ENCODE measurements at places on chromosomes 3 and 15.
A peak's percentile ranks its signal among the peaks of the same experiment; 100 is the strongest.

GRCh38 chr15:99645543-99645935 lies 79.8 kb downstream of the MEF2A start:
- H3K27ac ChIP-seq = no peak overlapping the region
- H3K36me3 ChIP-seq = peaks cover 26% of the 10 kb centered on the region

DNA sequence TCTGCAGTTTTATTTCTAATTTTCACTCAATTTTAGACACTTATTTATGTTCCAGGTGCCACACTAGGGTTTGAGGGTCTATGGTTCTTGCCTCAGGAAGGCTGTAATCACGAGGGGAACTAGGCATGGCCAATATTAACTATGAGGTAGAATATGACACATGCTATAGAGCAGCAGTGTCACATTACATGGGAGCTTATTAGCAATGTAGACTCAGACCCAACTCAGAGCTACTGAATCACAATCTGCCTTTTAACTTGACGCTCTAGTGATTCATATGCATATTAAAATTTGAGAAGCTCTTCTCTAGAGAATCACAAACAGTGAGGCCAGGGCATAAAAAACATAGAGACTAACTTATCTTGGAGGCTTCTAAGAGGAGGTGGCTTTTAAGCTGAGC lies 32.8 kb upstream of the MRPL3 start:
- H3K36me3 ChIP-seq = no peaks in the 10 kb centered on the region
- no peak overlapping the region for H3K27ac ChIP-seq
- DNase-seq = no peak
- H3K27me3 ChIP-seq = no peaks in the 10 kb centered on the region
- H3K4me1 ChIP-seq = no peaks in the 10 kb centered on the region

- H3K36me3 ChIP-seq = no peaks in the 10 kb centered on the region
- peak; percentile 70 for DNase-seq
- no peaks in the 10 kb centered on the region for H3K27me3 ChIP-seq
- H3K4me1 ChIP-seq = peaks cover 6% of the 10 kb centered on the region
These were observed 15.7 kb upstream of the ETV5 start for GRCh38 chr3:186124592-186124991.

- H3K36me3 ChIP-seq = no peaks in the 10 kb centered on the region
- H3K27ac ChIP-seq = no peak overlapping the region
- no peaks in the 10 kb centered on the region for H3K4me1 ChIP-seq
These were observed 12.8 kb downstream of the SNAP23 start for GRCh38 chr15:42508263-42508690.

- no peaks in the 10 kb centered on the region for H3K36me3 ChIP-seq
- no peak for DNase-seq
- H3K4me3 ChIP-seq = no peak overlapping the region
- H3K27ac ChIP-seq = no peak overlapping the region
- H3K4me1 ChIP-seq = no peaks in the 10 kb centered on the region
These were observed 144.8 kb downstream of the ARPP21 start for GRCh38 chr3:35784169-35784568.

- H3K4me3 ChIP-seq = no peak overlapping the region
- no peaks in the 10 kb centered on the region for H3K27me3 ChIP-seq
- no peaks in the 10 kb centered on the region for H3K36me3 ChIP-seq
- no peak for DNase-seq
- no peak overlapping the region for H3K27ac ChIP-seq
- H3K4me1 ChIP-seq = peaks cover 12% of the 10 kb centered on the region
These were observed 494.0 kb upstream of the NR2F2 start for GRCh38 chr15:95836536-95836935.

DNA sequence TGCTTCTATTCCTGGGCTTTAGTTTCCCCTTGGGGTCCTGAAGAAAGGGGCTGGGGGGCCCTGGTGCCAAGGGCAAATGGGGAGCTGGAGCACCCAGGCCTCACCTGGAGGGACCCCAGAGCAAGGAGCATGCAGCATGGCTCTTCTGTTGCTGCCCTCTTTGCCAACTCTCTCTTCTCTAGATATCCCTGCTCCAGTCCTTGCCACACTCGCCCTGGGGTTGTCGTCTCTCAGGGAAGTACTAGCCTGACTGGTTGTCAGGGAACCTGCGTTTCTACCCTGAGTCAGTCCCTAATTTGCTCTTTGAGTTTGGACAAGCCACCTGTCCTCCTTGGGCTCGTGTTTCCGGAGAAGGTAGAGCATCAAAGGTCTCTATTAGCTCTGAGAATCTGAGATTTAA lies 63.7 kb upstream of the UBE2Q2 start:
- no peaks in the 10 kb centered on the region for H3K27me3 ChIP-seq
- H3K4me3 ChIP-seq = no peak overlapping the region
- H3K36me3 ChIP-seq = no peaks in the 10 kb centered on the region
- H3K4me1 ChIP-seq = peaks cover 10% of the 10 kb centered on the region

- H3K4me1 ChIP-seq = peaks cover 3% of the 10 kb centered on the region
- H3K4me3 ChIP-seq = no peak overlapping the region
- no peaks in the 10 kb centered on the region for H3K27me3 ChIP-seq
- no peaks in the 10 kb centered on the region for H3K36me3 ChIP-seq
- no peak for DNase-seq
These were observed 63.3 kb downstream of the ABHD5 start for GRCh38 chr3:43753741-43754715.

GRCh38 chr3:54120657-54121413 lies 1.5 kb upstream of the CACNA2D3 start:
- no peaks in the 10 kb centered on the region for H3K27me3 ChIP-seq
- H3K27ac ChIP-seq = peak overlapping the region; percentile 83
- peaks cover 23% of the 10 kb centered on the region for H3K4me1 ChIP-seq
- peak overlapping the region; percentile 79 for H3K4me3 ChIP-seq
- DNase-seq = peak; percentile 27

DNA sequence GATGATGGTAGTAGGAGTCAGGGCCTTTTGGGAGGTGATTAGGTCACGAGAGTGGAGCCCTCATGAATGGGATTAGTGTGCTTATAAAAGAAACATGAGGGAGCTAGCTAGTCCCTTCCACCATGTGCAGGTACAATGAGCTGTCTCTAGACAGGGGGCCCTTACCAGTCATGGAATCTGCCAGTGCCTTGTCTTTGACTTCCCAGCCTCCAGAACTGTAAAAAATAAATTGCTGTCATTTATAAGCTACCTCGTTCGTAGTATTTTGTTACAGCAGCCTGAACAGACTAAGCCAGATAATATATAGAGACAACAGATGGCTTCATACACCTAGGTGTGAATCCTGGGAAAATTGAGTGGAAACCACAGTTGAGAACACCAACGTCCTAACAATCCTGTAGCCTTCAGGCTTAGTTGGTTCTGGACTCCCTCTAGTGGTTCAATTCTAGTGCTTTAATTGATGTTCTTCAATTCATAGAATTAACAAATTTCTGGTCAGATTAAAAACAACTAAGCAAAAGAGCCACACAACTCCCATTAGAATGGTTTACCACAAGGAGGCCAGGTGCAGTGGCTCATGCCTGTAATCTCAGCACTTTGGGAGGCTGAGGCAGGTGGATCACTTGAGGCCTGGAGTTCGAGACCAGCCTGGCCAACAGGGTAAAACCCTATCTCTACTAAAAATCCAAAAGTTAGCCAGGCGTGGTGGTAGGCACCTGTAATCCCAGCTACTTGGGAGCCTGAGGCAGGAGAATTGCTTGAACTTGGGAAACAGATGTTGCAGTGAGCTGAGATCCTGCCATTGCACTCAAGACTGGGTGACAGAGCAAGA lies 21.3 kb upstream of the GATM start:
- H3K27ac ChIP-seq = no peak overlapping the region
- peak; percentile 82 for DNase-seq
- H3K4me1 ChIP-seq = peaks cover 11% of the 10 kb centered on the region
- H3K27me3 ChIP-seq = peaks cover 4% of the 10 kb centered on the region

DNA sequence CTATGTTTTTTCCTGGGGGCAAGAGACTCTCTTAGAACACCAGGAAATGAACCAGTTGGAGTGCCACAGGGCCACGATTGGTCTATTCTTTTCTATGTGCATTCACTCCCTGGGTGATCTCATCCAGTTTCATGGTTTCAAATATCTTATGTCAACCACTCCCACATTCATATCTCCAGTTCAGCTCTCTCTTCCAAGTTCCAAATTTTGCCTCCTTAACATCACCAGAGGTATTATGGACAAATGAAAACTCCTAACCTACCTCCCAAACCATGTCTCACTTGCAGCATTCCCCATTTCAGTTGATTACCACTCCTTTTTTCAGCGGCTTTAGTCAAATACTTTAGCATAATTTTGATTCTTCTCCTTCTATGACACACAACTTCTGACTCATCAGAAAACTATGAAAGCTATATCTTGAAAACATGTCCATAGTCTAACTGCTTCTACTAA lies 203.1 kb upstream of the SEMA6D start:
- DNase-seq = no peak
- H3K4me1 ChIP-seq = no peaks in the 10 kb centered on the region
- no peaks in the 10 kb centered on the region for H3K27me3 ChIP-seq

DNA sequence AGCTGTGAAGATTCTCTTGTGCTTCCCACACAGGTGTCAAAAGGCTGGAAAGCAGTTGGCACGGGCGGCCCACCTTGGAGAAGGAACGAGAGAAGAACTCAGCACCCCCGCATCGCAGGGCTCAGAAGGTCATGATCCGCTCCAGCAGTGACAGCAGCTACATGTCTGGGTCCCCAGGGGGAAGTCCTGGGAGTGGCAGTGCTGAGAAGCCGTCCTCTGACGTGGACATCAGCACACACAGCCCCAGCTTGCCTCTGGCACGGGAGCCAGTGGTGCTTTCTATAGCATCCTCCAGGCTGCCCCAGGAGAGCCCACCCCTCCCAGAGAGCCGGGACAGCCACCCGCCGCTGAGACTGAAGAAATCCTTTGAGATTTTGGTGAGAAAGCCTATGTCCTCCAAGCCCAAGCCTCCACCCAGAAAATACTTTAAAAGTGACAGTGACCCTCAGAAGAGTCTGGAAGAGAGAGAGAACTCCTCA lies 31.4 kb downstream of the STARD5 start:
- H3K27me3 ChIP-seq = no peaks in the 10 kb centered on the region
- no peaks in the 10 kb centered on the region for H3K36me3 ChIP-seq
- peaks cover 43% of the 10 kb centered on the region for H3K4me1 ChIP-seq
- H3K4me3 ChIP-seq = no peak overlapping the region
- DNase-seq = peak; percentile 42

DNA sequence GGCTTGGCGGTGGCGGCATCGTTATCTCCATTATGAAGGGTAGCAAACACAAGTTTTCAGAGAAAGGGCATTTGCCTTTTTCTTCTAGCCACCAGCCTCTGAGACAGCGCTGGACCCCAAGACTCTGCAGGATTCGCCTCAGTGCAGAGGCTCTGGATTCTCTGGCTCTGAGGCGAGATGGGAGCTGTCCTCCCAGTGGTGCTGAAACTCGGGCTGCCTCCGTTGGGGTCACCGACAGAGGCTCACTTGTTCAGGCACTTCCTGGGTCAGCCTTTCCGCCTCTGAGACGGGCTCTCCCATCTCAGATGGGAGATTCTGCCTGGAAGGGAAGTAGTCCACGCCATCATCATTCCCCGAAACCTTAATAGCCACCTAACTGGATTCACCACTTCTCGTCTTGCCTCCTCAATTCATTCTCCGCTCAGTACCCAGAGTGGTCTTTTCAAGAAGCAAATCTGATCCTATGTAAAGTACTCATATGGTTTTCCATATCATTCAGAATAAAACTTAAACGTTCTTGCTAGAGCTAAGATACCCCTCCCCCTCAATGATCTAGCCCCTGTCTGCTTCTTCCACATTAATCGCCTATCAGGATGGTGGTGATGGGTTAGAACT lies 76.9 kb downstream of the RHCG start:
- H3K27me3 ChIP-seq = peaks cover 97% of the 10 kb centered on the region
- no peaks in the 10 kb centered on the region for H3K4me1 ChIP-seq
- no peak overlapping the region for H3K4me3 ChIP-seq
- no peak overlapping the region for H3K27ac ChIP-seq
- no peak for DNase-seq

- H3K27ac ChIP-seq = no peak overlapping the region
- H3K4me3 ChIP-seq = no peak overlapping the region
- H3K36me3 ChIP-seq = no peaks in the 10 kb centered on the region
- H3K27me3 ChIP-seq = no peaks in the 10 kb centered on the region
- DNase-seq = no peak
These were observed 223.9 kb downstream of the THRB start for GRCh38 chr3:24270744-24271143.

- peak overlapping the region; percentile 96 for H3K27ac ChIP-seq
- H3K4me1 ChIP-seq = peaks cover 9% of the 10 kb centered on the region
- DNase-seq = no peak
- H3K36me3 ChIP-seq = no peaks in the 10 kb centered on the region
- no peaks in the 10 kb centered on the region for H3K27me3 ChIP-seq
- peak overlapping the region; percentile 86 for H3K4me3 ChIP-seq
These were observed 1.5 kb upstream of the NEO1 start for GRCh38 chr15:73050561-73051295.

GRCh38 chr3:156236556-156237260 lies 116.3 kb downstream of the KCNAB1 start:
- H3K4me3 ChIP-seq = no peak overlapping the region
- DNase-seq = no peak
- H3K4me1 ChIP-seq = no peaks in the 10 kb centered on the region
- no peak overlapping the region for H3K27ac ChIP-seq
- no peaks in the 10 kb centered on the region for H3K27me3 ChIP-seq
- no peaks in the 10 kb centered on the region for H3K36me3 ChIP-seq

- no peak for DNase-seq
- H3K27me3 ChIP-seq = no peaks in the 10 kb centered on the region
- no peak overlapping the region for H3K27ac ChIP-seq
- no peak overlapping the region for H3K4me3 ChIP-seq
- peaks cover 7% of the 10 kb centered on the region for H3K36me3 ChIP-seq
- peaks cover 5% of the 10 kb centered on the region for H3K4me1 ChIP-seq
These were observed 58.4 kb downstream of the RBM6 start for GRCh38 chr3:49998326-49998725.

GRCh38 chr3:108818404-108818803 lies 4.2 kb upstream of the TRAT1 start:
- peak; percentile 58 for DNase-seq
- no peak overlapping the region for H3K4me3 ChIP-seq
- no peaks in the 10 kb centered on the region for H3K36me3 ChIP-seq
- H3K27me3 ChIP-seq = no peaks in the 10 kb centered on the region
- H3K27ac ChIP-seq = no peak overlapping the region

GRCh38 chr15:40739047-40739446 lies 16.0 kb downstream of the RMDN3 start:
- DNase-seq = no peak
- no peaks in the 10 kb centered on the region for H3K27me3 ChIP-seq
- H3K27ac ChIP-seq = no peak overlapping the region
- no peak overlapping the region for H3K4me3 ChIP-seq

DNA sequence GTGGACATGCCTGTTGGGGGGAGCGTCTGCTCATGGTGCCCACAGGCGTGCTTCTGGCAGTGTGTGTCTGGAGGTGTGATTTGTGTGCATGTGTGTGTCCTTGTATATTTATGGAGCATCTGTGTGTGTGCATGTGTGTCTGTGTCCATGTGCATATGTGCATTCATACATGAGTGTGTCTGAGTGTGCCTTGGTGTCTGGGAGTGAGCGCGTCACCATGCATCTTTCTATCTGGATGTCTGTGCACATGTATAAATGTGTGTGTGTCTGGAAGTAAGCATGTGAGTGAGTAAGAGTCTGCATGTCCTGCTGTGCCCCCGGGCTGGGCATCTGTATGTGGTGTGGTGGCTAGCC lies 58.1 kb upstream of the PRR23E start:
- H3K27me3 ChIP-seq = peaks cover 28% of the 10 kb centered on the region
- peaks cover 13% of the 10 kb centered on the region for H3K4me1 ChIP-seq
- H3K27ac ChIP-seq = no peak overlapping the region
- peak overlapping the region; percentile 11 for H3K4me3 ChIP-seq
- DNase-seq = no peak

All from stomach (tissue), 19 donors.